ENCODE measurements at places on chromosomes 7 and 10. TPM values are rescaled to one million over a fixed set of nuclear protein-coding genes. Genes with fewer than 3 reads are reported as not detected.
A peak's percentile ranks its signal among the peaks of the same experiment; 100 is the strongest.

The ITIH5 gene
- total RNA-seq: 0.39 TPM

The OPN4 gene
- not detected for total RNA-seq

DNA sequence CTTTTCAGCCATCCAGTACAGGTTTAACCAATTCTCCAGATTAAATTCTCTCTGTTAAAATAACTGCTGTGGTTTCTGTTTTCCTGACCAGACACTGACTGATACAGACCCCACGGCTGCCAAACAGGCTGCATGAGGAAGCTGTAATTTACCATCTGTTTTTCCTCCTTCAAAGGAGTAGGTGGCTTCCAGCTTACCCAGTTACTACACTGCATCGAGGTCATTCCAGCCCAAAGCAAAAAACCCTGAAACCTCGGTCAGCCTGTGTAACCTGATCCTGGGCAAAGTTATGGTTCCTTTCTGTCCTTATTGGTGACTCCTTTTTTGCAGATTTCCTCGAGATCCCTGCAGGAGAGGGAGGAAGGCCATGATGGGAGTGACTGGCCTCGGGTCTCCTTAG is 27.9 kb upstream of the LOXL4 start:
- peak overlapping the region; percentile 57 for H3K27ac ChIP-seq
- no peak overlapping the region for H3K4me3 ChIP-seq
- peaks cover 43% of the 10 kb centered on the region for H3K27me3 ChIP-seq
- no peaks in the 10 kb centered on the region for H3K36me3 ChIP-seq
- peaks cover 43% of the 10 kb centered on the region for H3K4me1 ChIP-seq

DNA sequence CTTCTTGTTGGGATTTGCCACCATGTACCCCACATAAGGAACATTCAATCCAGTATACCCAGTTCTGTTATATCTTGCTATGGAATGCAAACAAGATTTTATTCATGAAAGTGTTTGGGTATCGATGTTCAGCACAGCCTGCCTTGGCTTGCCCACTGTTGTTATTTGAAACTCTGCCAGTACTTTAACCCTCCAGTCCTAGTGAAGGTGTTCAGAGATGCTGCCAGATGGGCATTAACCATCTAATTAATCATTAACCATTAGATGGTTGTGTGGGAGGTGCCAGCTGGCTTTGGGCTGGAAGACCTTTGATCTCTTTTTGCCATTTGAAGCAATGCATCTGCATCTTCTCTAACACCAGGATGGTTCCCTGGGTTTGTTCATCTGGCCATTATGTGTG is 363.0 kb downstream of the SH2D4B start:
- no peaks in the 10 kb centered on the region for H3K4me1 ChIP-seq
- H3K4me3 ChIP-seq: no peak overlapping the region
- H3K36me3 ChIP-seq: no peaks in the 10 kb centered on the region
- no peak for DNase-seq
- no peaks in the 10 kb centered on the region for H3K27me3 ChIP-seq

The GFRA1 gene
- total RNA-seq: 41.8 TPM

The OR6V1 gene
- total RNA-seq: not detected

DNA sequence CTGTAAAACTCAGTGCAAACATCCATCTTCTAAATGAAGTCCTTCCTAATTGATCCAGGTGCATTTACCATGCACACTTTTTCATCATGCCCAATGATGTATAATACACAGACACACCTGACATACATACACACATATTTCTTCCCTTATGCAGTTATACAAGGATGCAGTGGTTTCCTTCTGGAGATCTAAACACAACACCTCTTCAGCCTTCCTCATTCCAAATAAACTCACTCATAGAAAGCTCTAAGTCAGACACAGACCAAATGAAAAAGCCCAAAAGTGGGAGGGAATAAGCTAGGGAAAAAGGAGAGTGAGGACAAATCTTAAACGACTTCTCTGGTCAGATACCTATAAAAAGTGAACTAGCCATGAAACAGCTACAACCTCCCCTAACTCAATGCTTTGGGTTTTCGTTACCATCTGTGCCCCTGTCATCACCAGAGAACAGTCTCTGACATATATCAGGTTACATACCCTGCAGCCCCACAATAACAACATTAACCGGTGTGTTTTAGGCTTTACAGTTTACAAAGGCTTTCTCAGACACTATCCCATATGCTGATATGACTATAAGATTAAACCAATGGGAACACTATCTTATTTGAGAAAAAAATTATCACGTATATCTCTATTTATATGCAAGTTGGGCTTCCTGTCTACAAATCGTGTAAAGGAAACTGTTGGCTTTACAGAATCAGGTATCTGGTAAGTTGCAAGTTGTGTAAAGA is 675.2 kb downstream of the PHTF2 start:
- H3K27me3 ChIP-seq: peaks cover 10% of the 10 kb centered on the region
- no peak overlapping the region for H3K4me3 ChIP-seq
- DNase-seq: no peak
- H3K27ac ChIP-seq: no peak overlapping the region
- no peaks in the 10 kb centered on the region for H3K4me1 ChIP-seq

DNA sequence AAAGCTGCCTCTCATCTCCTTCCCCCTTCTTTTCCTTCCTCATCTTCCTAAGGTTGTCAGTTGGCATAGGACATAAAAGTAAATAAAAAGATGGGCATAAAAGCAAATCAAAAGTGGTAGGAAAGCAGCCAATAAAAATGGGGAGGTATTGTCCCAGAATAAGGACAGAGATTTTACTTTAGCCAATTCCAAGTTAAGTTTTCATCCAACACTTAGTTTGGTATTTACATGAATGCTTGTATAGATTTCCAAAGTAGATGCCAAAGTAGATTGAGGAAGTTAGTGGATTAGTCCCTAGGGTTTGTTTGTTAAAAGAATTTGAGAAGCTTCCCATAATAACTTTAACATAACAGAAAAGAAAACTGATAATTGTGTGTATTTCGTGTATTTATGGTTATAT is 33.7 kb downstream of the HDAC9 start:
- peaks cover 7% of the 10 kb centered on the region for H3K4me1 ChIP-seq
- no peaks in the 10 kb centered on the region for H3K36me3 ChIP-seq
- no peak for DNase-seq

DNA sequence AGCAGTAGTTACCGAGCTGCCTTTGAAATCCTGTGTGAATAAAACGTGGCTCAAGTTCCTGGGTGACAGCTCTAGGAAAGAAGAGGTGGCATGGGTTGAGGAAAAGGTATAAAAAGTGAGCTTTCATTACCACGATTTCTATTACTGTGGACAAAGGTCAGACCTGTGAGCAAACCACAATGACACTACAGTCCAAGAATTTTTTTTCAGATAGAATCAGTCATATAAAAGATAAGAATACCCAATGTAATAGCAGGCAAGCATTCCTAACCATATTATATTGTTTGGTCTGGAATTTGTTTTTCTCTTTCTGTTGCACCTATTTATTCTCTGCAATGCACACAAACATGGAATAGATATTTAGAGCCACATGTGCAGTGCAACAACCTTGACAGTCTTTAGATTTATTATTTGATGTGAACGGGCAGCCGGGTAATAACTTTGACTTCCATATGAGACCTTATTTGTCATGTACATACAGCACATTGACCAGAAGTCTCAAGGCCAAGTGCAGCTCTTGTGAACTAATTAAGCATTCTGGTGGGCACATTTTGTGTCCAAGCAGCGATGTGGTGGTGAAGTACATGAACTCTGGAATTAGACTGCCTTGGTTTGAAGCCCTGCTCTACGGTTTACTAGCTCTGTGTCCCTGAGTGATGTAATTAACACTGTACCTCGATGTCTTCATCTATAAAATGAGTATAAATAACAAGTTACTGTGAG is 156.8 kb downstream of the NRCAM start:
- peak overlapping the region; percentile 75 for H3K27ac ChIP-seq
- peaks cover 5% of the 10 kb centered on the region for H3K36me3 ChIP-seq
- H3K4me1 ChIP-seq: peaks cover 48% of the 10 kb centered on the region
- DNase-seq: no peak
- no peak overlapping the region for H3K4me3 ChIP-seq

The TMEM213 gene
- not detected for total RNA-seq

The ACSM6 gene
- not detected for total RNA-seq

The CPA4 gene
- 23.6 TPM for total RNA-seq

DNA sequence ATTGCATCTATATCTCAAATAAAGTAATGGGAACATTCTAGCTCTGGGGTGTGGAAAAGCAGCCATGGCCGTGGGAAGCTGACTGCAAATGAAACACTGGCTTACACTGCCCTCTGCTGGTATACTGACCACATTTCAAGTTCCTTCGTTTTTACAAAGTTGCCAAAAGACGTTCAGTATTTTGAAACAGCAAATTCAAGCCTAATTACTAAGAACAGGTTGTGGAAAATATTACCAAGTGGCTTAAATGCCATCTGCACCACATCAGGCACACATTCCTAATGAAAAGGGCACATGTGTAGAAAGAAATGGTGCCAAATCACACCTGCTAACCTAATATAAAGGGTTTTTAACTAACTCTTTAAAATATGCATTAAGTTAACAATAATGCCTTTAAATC is 83.9 kb downstream of the JAZF1 start:
- no peak overlapping the region for H3K4me3 ChIP-seq
- no peak for DNase-seq
- no peaks in the 10 kb centered on the region for H3K36me3 ChIP-seq
- peaks cover 14% of the 10 kb centered on the region for H3K4me1 ChIP-seq
- H3K27ac ChIP-seq: no peak overlapping the region
